ENCODE measurements at places on chromosomes 16 and 17. TPM values are rescaled to one million over a fixed set of nuclear protein-coding genes. Genes with fewer than 3 reads are reported as not detected.

KRTAP16-1 gene
- total RNA-seq, result not detected

CFAP97D1 gene
- total RNA-seq, result not detected

ACLY gene
- 98.9 TPM for total RNA-seq

KRTAP1-1 gene
- not detected for total RNA-seq

ZNF768 gene
- 22.7 TPM for total RNA-seq
